MCF 10A (cell line): ENCODE measurements at places on chromosomes 7 and 10. TPM values are rescaled to one million over a fixed set of nuclear protein-coding genes. Genes with fewer than 3 reads are reported as not detected.

- no peak for DNase-seq
These were observed 767 bp downstream of the TACR2 start for GRCh38 chr10:69415951-69416350.

DNA sequence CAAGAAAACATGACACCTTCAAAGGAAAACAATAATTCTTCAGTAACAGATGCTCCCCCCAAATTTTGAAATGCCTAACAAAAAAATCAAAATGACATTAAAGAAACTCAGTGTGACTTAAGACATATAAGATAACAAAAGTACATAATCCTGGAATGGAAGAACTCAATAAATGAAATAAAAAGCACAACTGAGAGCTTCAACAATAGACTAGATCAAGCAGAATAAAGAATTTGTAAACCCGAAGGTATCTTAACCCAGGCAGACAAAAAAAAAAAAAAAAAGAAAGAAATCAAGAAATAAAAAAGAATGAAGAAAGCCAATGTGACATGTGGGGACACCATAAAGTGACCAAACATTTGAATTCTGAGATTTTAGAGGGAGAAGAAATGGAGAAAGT is 27.7 kb upstream of the LRRD1 start:
- DNase-seq, result no peak

- no peak for DNase-seq
These were observed 128.3 kb downstream of the GATA3 start for GRCh38 chr10:8182806-8183205.

DNA sequence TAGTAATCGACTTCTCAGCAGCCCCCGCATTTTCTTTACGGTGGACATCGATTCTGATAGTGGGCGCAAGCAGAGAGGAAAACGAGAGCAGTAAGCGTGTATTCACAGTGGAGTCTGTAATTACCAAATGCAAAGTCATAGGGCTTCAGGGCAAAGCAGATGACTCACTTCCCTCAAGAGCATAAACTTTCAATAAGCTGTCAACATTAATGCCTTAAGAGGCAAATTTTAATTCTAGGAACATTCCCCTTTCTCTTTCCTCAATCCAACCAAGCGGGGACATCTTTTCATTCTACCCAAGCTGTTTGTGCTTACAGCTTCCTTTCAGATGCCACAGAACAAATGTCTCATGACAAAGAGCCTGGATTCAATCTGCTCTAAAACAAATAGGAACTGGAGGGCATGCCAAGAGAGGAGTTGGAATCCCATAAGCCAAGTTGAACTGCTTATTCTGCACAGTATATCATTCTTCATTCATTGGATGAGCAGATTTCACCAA is 48.6 kb downstream of the MALSU1 start:
- DNase-seq, result peak; percentile 83

GRCh38 chr10:17428351-17429097 is 25.9 kb downstream of the ST8SIA6 start:
- DNase-seq, result no peak

- no peak for DNase-seq
These were observed 1.5 kb downstream of the GRM3 start for GRCh38 chr7:86645225-86645608.

- no peak for DNase-seq
These were observed 503.4 kb downstream of the PARD3 start for GRCh38 chr10:34311679-34312078.

DNA sequence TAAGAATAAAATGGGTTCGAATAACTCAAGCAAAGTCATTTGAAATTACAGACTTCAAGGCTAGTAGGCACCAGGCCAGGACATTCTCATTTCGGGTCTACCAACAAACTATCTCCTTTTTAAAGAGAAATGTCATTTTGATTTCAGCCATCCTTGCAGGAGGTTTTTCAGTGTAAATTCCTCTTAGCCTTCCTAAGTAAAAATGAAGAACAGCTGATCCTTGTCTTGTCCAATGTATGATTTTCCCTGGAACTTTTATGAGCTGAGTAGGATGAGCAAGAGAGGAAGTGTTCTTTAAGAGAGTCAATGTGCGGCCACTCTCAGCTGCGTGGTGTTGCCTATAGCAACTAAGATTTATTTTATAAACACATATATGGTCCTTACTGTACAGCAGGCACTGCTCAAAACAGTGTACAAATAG is 110.1 kb downstream of the PLCE1 start:
- DNase-seq, result no peak

- peak; percentile 45 for DNase-seq
These were observed 8.0 kb downstream of the VSIR start for GRCh38 chr10:71765176-71765904.

DNA sequence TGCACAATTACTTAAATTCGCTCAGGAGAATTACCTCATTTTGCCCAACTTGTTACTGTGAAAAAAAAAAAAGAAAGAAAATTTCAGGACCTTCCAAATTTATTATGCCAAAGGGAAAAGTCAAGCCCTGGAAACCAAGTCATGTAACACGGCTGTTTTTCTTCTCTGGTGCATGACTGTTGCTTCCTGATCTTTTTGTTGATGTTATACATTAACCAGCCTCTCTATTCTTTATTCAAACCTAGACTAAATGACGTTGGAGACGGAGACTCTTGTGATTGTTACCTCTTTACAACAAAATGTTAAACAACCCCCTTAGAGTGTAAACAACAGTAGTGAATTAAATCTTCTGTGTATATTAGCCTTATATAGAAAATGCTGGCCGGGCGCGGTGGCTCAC is 16.1 kb upstream of the ZC3HAV1 start:
- no peak for DNase-seq

GRCh38 chr7:100627238-100627549 is 14.2 kb downstream of the TFR2 start:
- no peak for DNase-seq

DNA sequence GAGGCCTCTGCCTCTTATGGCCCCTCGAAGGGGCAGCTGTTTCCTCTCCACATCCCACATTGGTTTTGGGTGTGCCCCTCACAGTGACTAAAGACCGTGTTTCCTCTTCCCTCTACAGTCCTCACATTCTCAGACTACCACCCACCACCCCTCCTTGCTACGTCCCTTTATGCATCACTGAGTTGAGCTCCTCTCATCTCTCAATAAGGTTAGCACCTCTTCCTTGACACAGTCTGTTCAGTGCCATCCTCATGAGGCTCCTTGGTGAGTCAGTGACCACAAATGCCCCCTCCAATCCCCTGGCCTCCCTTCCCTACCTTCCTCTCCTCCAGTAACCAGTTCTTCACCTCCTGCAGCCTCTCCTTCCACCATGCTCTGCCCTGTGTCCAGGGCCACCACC is 239.1 kb upstream of the MYO3A start:
- no peak for DNase-seq

- DNase-seq, result peak; percentile 16
These were observed 103.9 kb downstream of the PPP1R9A start for GRCh38 chr7:95011146-95011928.

- no peak for DNase-seq
These were observed 8.3 kb downstream of the NUDT5 start for GRCh38 chr10:12187321-12187905.

GRCh38 chr10:48414778-48415177 is 108.3 kb downstream of the MAPK8 start:
- peak; percentile 39 for DNase-seq

- DNase-seq, result no peak
These were observed 87.5 kb upstream of the AOAH start for GRCh38 chr7:36811807-36812206.

GRCh38 chr10:43683451-43684291 is 35.0 kb upstream of the ZNF32 start:
- no peak for DNase-seq

GRCh38 chr10:46272863-46273415 is 13.9 kb upstream of the ANTXRL start:
- DNase-seq, result no peak

DNA sequence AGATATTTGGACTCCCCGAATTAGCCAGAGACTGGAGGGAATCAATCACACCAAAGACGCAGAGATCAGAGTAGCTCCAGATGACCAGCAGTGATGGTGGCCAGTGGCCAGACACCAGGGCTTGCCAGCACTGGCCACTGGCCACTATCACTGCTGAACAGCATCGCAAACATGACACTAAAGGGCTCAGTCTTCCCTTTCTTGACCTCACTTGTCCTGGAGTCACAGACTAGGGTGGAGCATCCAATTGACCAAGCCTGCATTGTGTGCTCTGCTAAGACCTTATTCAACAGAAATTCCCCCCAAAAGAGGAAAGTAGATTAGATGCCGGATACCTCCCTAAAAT is 234.7 kb downstream of the CREB5 start:
- no peak for DNase-seq

DNA sequence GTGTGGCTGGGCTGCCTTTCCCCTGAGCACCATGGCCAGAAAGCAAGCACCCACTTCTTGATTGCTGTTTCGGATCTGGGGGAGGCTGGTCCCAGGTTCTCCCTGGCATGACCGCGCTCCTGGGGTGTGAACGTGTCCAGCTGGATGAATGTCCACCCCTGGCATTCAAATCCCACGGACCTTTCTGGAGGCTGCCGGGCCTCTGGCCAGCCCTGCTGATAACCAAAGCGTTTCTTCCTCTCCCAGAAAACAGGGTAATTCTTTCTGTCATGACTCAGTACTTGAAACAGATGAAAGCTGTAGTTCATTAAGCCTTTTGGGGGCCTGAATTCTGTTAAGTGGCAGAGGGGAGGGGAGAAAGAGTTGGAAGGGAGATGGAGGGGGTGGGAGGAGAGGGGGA is 73.1 kb upstream of the SAMD8 start:
- no peak for DNase-seq

Gene MET
- total RNA-seq, result 129 and 154 TPM in 2 replicates

Gene AS3MT
- 0.25 and 0.26 TPM in 2 replicates for total RNA-seq

Gene FAM131B
- 0.19 and 0.25 TPM in 2 replicates for total RNA-seq
